ENCODE measurements at places on chromosomes 7 and 10.

DNA sequence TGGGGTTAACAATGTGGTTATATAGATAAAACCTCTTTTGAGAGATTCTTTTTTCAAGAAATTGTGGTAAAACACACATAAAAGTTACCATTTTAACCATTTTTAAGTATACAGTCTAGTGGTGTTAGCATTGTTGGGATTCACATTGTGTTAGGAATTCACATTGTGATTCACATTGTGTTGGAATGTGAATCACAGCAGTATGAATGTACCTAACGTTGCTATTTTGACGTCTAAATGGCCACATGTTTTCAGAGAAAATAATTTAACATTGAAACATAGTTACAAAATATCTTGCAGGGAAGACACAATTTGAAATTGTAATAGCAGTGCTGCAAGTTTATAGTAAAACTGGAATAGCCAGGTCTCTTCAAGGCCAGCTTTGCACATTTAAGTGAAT, 129.0 kb downstream of the BICC1 start:
- DNase-seq: no peak

GRCh38 chr7:15749631-15750030, 63.1 kb upstream of the MEOX2 start:
- no peak for DNase-seq

DNA sequence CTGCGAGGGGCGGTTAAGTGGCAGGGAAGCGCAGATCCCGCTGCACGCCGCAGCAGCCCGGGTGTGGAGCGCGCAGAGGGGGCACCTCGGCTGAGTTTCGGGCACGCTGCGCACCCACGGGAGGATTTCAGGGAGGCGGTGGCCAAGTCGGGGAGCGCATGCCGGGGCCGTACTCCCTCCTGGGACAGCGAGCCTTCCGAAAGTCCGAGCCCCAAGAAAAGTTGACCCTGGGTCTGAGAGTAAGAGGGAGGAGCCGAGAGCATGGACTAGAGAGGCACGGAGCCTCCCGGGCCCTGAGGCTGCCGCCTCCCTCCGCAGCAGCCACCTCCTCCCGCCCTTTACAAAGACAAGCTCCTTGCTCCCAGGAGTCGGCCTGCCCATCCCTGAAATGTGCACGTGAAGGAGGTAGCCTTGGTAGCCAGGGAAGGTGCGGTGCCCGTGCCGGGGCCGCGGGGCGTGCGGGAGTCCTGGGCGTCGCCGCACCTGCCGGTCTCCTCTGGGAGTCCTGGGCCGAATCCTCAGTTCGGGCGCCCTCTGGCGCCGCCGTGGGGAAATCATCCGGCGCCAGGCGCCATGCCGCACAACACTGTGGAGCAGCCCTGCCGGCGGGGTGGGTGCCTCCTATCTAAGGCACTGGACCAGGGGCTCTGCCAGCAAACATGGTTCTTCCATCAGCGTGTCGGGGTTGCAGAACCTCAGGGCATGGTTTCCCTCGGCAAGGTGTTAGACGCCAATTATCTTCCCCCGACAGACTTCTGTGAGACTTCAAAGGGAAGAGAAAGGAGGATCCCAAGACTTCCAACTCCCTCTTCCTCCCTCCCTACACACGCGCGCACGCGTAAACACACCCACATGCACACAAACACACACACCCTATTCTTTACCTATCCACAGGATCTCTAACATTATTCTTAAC, 104.0 kb downstream of the TRIL start:
- peak; percentile 59 for DNase-seq

GRCh38 chr7:44971188-44971901, 7.5 kb downstream of the MYO1G start:
- no peak for DNase-seq

DNA sequence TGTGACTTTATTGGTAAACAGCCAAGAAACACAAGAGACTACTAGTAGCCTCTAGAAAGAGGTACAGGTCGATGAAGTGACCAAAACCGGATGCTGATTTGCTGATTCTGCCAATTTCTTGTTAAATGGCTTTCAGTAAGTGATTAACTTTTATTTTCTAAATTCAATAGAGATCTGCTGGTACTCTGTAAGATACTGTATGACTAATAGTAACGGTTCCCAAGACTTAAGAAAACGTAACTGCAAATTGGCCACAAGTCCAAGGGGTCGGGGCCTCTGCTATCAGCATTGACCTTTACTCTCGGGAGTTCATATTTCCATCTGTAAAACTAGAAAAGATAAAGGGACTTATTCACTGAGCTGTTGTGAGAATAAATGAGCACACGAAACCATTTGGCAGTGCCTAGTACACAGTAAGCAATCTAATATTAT, 1.4 kb downstream of the FAM3C start:
- no peak for DNase-seq

- DNase-seq: no peak
Observed at GRCh38 chr10:133247681-133248333, 10.2 kb downstream of the VENTX start.

GRCh38 chr10:119415536-119416503, 126.7 kb downstream of the RGS10 start:
- no peak for DNase-seq

DNA sequence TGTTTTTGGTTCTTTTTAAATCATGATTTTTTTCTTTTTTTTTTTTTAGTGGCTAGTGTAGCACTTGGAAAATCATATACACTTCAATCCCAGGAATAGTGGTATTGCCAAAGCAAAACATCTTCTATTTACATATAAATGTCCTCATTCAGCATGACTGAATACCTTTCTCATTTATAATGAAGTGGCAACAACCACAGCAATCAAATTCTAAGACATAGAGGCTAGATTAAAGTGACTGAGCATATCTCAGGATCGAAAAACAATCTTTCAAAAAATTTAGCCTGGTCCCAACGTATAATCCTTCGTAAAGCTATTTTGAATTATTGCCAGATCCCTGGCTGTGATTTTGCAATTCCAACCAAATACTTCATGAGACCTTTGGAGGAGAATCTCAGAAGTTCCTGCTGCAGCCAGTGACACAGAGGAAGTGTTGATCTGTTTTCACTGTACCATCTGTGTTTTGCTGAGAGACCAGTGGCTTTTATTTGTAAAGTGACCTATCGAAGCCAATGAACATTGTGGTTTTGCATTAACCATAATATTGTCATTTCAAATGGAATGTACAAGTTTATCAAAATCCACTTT, 29.8 kb upstream of the SP8 start:
- no peak for DNase-seq

GRCh38 chr7:119175911-119176627, 951.6 kb downstream of the ANKRD7 start:
- DNase-seq: peak; percentile 8

- no peak for DNase-seq
Observed at GRCh38 chr7:37040330-37040729, 316.0 kb upstream of the AOAH start.

- no peak for DNase-seq
Observed at GRCh38 chr10:114915294-114915693, 22.7 kb upstream of the TRUB1 start.

DNA sequence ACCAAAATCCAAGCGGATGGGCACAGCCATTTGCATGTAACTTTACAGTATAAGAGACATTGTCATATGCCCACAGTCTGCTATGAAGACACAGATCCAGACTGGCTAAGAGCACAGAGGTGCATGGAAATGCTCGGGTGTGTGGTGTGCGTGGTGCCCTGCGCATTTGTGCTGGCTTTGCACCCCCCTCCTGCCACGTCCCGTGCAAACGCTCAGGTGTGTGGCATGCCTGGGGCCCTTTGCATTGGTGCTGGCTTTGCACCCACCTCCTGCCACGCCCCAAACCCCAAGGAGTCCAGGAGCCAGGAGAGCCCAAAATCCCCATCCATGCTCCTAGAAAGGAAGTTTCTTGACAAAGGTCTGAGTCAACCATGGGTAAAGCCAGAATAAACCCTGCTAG, 306.2 kb downstream of the PTPRN2 start:
- no peak for DNase-seq

- no peak for DNase-seq
Observed at GRCh38 chr10:32950591-32951108, 7.4 kb downstream of the ITGB1 start.

GRCh38 chr10:25017661-25018060, 1.2 kb downstream of the THNSL1 start:
- DNase-seq: no peak

DNA sequence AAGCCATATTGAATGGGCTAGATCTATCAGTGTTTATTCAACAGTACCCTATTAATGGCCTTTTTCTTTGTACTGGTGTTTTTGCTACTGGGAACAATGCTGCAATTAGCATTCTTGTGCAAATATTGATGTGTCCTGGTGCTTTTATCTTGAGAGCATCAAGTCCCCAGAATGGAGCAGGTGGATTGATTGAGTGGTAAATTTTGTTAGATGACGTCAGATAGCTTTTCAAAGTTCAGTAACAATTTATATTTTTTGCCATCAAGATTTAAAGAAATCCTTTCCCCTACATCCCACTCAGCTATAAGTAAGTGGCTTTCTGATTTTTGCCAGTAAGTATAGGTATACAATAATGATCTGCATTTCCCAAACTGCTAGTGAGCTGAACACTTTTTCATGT, 63.4 kb upstream of the SYPL1 start:
- DNase-seq: no peak

- no peak for DNase-seq
Observed at GRCh38 chr10:108735380-108735779, 1187.9 kb downstream of the XPNPEP1 start.

DNA sequence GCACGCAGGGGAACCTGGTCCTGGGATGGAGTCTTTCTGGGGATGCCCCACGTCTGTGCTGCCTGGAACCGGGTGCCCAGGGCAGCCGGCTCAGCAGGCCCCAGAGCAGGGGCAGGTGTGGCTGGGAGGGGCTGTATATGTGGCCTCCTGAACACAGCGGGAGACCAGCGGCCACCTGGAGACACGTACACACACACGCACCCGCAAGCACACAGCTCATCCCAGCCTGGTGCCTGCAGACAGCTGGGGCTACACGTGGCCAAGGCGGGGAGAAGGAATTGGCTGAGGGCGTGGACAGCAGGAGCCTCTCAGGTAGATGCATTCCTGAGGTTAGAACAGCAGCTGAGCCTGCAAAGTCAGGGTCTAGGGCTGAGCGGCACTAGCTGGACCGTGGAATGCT, 14.0 kb downstream of the ADAM8 start:
- no peak for DNase-seq

DNA sequence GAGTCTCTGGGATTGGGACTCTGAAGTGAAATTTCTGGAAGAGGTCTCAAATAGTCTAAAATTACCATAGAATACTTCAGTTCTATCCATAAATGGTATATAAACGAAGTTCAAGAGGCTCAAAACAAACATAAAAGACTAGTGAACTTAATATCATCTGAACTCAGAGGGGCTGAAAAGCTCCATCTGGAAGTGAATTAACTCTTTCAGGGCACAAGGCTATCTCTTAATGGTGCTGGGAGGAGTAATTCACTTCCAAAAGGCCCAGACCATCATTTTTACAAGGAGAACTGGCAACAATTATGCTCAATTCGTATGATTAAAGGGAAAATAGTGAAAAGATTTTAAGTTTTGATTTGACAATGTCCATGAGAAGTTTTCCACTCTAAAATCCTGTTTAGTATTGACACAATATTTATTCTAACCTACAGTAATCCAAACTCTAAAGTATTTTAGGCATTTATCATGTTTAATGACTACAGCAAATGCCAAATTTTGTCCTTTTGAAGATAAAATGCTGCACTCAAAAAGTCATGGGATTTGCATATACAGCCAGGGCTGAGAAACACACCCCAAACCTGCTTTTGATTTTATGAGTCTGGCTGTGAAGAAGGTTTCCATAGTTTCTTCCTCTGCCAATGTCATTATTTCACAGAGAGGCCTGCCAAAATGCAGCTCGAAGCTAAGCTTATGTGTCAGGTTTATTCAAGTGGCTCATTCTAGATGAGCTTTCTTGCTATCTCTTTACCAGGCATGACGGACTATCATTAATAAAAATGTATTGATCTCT, 143.9 kb downstream of the HIBADH start:
- DNase-seq: no peak

DNA sequence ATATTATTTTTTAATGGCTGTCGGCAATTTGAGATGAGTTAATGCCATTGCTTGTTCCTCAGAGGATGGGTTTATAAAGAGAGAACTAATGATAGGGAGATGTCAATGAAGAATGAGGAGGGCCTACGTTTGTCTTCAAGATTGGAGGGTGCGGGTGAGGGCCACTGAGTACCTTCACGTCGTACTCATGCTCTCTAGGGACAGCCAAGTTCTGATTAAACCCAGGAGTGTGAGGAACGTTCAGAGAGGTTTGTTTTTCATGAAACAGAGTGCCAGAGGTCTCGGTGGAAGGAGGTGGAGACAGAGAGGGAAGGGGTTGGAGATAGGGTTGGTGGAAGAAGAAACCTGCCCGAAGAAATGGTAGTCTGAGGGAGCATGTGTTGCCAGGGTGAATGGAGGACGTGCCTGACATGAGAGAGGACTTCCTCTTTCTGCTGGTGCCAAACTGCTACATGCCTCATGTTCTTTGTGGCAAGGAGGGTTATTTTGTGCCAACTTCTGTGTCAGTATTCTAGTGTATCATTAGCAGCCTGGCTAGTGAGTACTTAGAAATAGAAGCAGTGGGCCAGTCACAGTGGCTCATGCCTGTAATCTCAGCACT, 8.9 kb downstream of the DHTKD1 start:
- DNase-seq: no peak

- DNase-seq: no peak
Observed at GRCh38 chr7:99190359-99191009, 17.4 kb downstream of the KPNA7 start.

DNA sequence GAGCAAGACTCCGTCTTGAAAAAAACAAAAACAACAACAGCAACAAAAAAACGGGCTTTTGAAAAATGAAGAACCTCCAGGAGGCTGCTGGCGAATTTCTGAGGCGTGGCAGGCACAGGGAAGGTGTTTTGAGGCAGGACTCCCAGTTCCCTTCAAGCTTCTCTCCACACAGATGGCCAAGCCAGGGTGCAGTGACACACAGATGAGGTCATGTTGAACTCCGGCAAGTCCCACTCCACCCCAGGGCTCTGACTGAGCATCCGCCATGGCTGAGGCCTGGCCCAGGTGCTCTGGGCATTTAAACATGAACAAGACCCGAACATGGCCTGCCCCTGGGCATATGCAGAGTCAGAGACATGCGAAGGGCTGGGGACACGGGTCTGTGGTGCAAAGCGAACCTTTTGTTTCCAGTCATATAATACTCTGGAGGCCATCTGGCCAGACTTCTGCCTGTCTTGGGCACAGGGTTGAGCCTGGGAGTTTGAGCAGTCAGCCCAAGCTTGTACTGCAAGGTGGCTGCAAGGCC, 514.6 kb upstream of the FOXK1 start:
- no peak for DNase-seq

DNA sequence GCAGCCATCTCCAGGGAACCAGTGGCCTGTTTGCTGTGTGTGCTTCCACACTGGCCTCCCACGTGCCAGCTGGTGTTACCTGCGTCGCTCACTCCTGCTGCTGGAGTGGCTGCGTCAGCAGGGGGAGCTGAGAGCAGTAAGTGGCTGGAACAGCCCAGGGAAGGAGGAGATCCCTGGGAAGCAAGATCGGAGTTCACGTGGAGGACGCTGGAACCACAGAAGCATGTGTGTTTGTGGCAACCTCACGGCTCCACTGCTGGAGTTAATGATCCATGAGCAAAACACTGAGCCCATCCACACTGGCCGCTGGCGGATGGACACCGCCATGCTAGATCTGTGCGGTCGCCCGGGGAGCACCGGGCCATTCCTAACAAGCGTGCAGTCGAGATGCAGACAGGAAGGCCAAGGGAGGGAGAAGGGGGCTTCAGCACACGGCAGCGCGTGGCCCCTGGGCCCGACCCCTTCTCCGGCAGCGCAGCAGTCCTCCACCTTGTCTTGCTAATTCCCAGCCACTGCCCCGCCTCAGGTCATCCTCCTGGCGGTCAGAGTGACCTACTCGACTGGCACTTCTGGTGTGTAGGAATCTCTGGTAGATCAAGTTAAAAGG, 68.5 kb upstream of the EEPD1 start:
- no peak for DNase-seq

- no peak for DNase-seq
Observed at GRCh38 chr7:47047384-47047783, 534.5 kb downstream of the TNS3 start.
